ENCODE measurements at places on chromosomes 12 and 14. TPM values are rescaled to one million over a fixed set of nuclear protein-coding genes. Genes with fewer than 3 reads are reported as not detected.

VRTN gene
- total RNA-seq, result 1.2 TPM

GRCh38 chr12:46218322-46219095, 50.3 kb downstream of the SLC38A1 start:
- peak; percentile 63 for DNase-seq

GRCh38 chr14:100222224-100223093, 16.5 kb upstream of the YY1 start:
- no peak for DNase-seq

DNA sequence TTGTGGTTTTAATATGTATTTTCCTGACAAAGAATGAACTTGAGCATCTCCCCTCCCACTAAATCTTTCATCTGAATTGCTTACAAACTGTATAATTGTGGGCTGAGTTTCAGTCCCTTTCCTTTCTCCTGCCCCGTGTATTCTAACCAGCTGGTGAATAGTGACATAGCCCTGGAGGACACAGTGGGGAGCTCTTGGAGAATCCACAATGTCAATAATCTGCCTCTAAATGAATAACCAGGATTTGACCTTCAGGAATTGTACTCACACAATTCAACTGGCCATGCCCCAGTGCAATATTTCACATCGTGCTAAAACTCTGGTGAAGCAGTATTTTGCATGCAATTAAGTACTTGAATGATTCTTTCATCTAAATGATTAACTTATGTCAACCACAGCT, 177.2 kb downstream of the C12orf42 start:
- no peak for DNase-seq

GRCh38 chr14:68146818-68147217, 327.2 kb downstream of the RAD51B start:
- DNase-seq, result peak; percentile 65

DNA sequence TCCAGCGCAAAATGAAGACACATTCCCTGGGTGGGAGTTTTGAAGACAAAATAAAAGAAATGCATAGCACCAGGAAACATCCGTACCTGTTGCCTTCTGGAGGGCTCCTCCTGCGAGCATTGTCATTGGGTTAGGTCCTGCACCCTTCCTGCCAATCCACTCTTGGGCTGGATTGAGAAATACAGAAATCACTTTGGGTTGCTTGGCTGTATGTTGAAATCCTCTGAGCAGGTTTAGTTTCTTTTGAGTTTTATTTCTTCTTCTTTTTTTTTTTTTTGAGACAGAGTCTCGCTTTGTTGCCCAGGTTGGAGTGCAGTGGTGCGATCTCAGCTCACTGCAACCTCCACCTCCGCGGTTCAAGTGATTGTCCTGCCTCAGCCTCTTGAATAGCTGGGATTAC, 67.6 kb downstream of the ARF6 start:
- no peak for DNase-seq

NAA25 gene
- total RNA-seq, result 22.9 TPM

- DNase-seq, result no peak
Measured at GRCh38 chr14:34615507-34615906, 14.4 kb downstream of the SNX6 start.

RHEBL1 gene
- 3.9 TPM for total RNA-seq

TMEM116 gene
- total RNA-seq, result 31.8 TPM
